ENCODE measurements at places on chromosomes 1 and 21.

GRCh38 chr1:115330480-115331013 lies 7.5 kb downstream of the NGF start:
- no peak for DNase-seq

DNA sequence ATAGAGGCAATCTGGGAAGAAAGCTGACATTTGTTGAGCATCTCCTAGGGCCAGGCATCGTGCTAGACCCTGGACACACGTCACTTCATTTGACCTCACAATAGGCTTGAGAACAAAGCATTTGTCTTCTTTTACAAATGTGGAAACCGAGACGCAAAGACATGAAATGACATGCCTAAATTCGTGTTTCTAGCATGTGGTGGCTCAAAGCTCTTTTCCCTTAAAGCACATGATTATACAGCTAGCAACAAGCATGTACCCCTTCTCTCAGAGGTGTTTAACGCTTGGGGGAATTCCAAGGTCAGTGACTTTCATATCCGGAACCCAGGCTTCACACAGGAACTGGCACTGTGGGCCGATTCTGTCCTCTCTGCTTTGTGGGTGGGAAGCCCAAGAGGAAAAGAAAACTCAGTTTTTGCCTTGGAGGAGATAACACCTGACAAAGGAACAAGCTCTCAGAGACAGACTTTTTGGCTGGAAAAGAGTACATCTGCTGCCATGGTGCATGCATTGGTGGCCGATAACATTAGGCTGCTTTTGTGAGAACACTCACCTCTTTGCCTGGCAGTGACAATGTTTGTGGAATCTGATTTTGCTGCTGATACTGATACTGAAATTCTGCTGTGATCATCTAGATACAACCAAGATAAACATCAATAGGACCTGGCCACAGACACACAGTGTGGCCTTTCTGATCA lies 15.4 kb upstream of the CD2 start:
- no peak for DNase-seq

- DNase-seq: peak; percentile 10
Measured at GRCh38 chr1:190320952-190321351, 156.7 kb downstream of the BRINP3 start.

GRCh38 chr1:220521778-220522177 lies 6.2 kb upstream of the MARK1 start:
- DNase-seq: peak; percentile 52

- DNase-seq: no peak
Measured at GRCh38 chr1:21344750-21345443, 54.6 kb upstream of the ECE1 start.

DNA sequence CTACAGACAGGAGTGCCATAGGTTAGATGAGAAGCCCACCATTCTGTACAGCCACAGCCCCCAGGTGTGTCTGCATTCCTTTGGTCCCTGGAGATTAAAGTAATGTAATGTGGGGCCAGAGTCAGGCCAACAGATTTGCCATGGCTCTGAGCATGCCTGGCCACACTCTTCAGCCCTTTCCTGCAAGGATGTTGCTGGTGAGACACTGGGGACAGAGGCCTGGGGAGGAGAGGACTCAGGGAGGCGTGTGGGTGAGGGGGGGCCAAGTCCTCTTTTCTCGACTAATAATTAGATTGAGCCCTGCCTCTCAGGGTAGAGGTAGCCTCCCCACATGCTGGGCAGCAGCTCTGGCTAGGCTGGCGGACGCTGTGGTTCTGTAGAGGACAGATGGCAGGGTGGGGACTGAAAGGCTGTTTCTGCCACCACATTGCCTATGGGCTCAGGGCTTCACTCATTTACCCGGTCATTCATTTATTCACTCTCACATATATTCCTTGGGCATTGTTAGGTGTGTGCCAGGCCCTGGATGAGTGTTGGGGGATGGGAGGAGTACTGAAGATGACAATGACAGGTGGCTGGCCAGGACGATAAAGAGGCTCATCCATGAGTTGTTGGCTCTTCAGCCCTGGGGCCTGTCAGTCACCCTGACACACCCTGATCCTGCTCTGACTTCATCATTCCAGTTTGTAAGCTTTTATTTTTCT lies 7.1 kb upstream of the PRCC start:
- DNase-seq: no peak

- no peak for DNase-seq
Measured at GRCh38 chr1:41400225-41400624, 39.0 kb downstream of the FOXO6 start.

DNA sequence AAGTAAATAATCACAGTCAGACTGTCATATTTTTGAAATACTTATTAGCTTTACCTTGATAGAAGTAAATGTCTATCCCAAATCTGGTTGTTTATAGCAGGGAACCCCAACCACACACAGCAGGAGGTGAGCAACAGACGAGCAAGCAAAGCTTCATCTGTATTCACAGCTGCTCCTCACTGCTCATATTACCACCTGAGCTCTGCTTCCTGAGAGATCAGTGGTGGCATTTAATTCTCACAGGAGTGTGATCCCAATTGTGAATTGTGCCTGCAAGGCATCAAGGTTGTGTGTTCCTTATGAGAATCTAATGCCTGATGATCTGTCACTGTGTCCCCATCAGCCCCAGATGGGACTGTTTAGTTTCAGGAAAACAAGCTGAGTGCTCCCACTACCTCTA lies 104.3 kb downstream of the GPATCH2 start:
- no peak for DNase-seq

DNA sequence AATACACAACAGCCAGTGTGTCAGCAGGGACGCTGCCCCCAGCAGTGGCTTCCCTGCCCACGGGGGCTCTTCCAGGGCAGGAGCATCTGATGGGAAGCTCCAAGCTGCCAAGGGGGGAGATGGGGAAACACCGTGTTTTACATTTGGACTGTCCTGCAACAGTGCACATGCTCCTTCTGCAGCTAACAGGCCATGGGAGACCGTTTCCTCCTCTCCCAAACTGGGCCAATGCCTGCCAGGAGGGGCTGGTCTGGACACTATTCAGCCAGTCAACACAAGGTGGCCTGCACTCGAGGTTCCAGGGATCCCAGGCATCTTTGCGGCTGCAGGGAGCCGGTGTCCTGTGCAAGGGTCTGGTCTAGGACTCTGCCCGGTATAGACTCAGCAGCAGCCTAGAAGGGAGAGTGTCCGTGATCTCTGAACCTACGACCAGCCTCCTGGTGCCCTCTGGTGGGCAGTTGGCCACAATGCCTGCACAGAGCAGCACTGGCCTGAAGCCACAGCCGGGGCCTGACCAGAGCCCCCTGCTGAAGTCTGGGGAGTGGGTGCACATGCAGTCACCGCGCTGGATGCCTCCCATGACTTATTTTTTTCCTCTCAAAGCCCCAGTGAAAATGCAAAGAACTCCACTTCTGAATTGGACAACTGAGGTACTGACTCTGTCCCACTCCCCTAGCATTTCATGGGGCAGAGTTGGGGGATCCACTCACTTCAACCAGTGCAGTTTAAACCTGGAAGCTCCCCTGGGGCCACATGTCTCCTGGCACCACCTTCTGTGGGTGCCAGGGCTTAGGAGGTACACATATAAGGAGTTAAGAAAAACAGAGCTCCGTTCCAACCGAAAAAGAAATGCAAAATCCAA lies 33.3 kb downstream of the RCC2 start:
- DNase-seq: no peak

DNA sequence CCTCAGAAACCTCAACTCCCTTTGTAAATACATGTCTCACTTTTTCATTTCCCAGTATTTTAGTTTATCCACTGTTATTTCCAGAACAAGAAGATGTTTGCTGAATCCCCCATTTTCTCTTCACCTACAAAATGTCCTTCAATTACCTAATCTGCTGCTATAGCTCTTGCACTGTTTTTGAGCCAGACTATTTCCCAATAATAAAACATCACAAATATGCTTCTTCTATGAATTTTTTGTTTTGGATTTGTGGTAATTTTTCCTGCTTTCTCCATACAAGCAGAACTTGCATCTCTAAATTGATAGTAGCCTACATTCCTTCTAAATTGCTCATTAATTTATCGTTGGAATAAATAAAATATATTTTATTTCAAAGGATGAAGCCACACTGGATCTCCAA lies 199.6 kb upstream of the C1orf87 start:
- no peak for DNase-seq

- DNase-seq: no peak
Measured at GRCh38 chr1:160451859-160452232, 51.5 kb downstream of the VANGL2 start.

- DNase-seq: no peak
Measured at GRCh38 chr1:178864326-178864725, 6.6 kb downstream of the ANGPTL1 start.

DNA sequence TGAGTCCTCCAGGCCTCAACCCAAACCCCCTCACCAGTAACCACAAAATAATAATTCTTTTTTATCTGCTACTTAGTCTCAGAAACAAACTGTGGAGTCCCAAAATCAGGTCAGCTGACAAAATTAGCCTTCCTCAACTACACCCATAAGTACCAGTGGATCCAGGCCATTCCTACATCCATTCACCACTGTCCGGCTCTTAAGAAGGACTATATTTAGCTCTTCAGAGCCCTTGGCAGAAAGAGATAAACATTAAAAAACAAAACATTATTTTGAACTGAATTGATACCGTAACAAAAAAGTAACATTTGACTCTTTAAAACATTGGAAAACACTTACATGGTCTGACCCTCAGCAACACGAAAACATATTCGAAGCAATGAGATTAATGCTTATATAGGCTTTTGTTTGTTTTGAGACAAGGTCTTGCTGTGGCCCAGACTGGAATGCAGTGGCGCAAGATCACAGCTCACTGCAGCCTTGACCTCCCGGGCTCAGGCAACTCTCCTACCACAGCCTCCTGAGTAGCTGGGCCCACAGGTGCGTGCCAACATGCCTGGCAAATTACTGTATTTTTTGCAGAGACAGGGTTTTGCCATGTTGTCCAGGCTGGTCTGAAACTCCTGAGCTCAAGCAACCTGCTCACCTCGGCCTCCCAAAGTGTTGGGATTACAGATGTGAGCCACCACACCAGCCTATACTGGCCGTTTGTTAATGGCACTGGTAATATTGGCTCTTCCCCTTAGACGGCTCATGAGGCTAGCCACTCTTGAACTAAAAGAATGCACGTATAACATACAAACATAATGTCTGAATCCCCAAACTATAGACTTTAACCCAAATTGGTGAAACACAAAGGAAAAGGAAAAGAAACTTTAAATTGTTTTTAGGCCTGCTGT lies 330.7 kb downstream of the SMYD3 start:
- DNase-seq: no peak

- no peak for DNase-seq
Measured at GRCh38 chr1:153663211-153663610, 4.7 kb downstream of the SNAPIN start.

GRCh38 chr1:182095946-182096345 lies 34.4 kb upstream of the ZNF648 start:
- no peak for DNase-seq

- no peak for DNase-seq
Measured at GRCh38 chr1:22780696-22781095, 70.1 kb downstream of the EPHB2 start.

GRCh38 chr1:147245586-147246021 lies 3.1 kb downstream of the CHD1L start:
- no peak for DNase-seq

GRCh38 chr1:10773376-10773775 lies 23.1 kb downstream of the CASZ1 start:
- DNase-seq: no peak

DNA sequence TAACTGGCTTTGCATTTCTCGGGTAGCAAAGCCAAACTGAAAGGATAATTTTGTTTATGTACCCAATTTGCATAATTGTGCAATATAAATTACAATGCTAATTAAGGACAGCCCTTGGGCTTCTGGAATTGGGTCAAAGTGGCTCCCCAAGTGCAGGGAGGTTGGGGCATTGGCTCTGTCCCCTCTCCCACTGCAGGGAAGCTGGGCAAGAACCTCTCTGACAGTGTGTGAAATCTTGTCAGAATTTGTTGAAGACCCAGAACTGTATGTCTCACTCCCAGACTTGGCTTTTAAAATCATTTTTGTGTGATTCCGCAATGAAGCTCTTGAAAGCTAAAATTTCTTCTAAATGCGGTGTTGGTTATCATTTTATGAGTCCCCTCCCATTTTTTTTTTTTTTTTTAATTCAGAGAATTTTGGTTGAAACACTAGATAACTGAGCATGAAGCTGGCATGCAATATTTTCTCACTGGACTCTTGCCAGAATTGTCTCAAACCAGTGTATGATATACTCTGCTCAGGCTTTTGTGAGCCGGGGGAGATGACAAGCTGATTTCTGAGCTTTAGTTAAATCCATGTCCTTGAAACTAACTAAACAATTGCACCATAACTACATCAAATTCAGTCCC lies 878.9 kb upstream of the CXADR start:
- DNase-seq: no peak

- no peak for DNase-seq
Measured at GRCh38 chr1:51331206-51332100, 1.1 kb upstream of the TTC39A start.

DNA sequence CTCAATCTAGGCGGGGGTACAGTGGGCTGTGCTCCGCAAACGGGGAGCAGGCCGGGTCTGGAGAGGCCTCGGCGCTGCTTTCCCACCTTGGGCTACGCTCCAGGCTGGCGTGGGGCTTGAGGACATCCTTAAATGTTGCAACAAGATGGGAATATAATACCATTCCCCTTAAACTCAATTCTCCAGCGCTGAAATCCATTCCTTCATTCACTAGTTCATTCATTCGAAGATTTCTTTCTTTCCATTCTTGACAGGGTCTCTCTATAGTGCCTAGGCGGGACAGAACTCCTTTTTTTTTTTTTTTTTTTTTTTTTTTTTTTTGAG lies 261 bp upstream of the DPM3 start:
- DNase-seq: no peak

- DNase-seq: no peak
Measured at GRCh38 chr1:151680391-151680790, 36.2 kb downstream of the CELF3 start.

DNA sequence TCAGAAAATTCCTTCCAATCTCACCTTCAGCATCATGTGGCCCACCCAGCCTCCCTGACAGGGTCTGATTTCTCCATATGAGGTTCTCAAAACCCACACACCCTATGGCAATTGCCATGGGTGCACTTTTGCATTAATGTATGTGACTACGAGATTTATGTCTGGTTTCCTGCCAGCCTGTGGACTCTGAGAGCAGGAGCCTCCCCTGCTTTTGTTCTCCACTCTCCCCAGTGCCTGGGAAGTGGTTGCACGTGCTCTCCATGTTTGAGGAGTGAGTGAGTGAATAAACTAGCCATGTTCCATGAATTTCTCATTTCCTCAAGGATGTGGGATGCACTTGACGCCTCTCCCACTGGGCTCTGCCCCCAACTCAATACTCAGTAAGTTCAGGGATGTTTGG lies 91.2 kb downstream of the ACTL8 start:
- no peak for DNase-seq

- no peak for DNase-seq
Measured at GRCh38 chr21:44884097-44884496, 10.6 kb upstream of the PTTG1IP start.

GRCh38 chr1:88321706-88322105 lies 362.4 kb upstream of the PKN2 start:
- no peak for DNase-seq

DNA sequence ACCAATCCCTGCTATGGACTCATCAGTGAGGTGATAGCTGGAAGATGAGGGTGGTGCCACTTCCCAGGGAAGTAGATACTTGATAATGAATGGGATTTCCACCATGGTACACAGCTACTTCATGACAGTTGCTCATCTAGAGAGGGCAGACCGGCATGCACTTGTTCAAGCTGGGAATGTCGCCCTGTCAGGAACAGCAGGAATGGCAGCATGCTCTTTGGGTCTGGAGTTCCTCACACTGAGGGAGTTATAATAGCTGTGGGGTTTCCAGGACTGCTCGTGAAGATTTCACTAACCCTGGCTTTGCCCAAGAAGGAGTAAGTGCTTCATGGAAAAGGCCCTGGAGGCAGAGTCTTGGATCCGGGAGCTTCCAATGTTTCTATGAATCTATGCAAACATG lies 129.2 kb downstream of the PSMG1 start:
- DNase-seq: no peak

- DNase-seq: no peak
Measured at GRCh38 chr21:36929622-36930021, 36.8 kb downstream of the HLCS start.

Measured in NCI-H748 treated with DMSO at 0.1 percent for 48 hours (cell line).